ENCODE measurements at places on chromosomes 4 and X. TPM values are rescaled to one million over a fixed set of nuclear protein-coding genes. Genes with fewer than 3 reads are reported as not detected.

Gene DLG3
- 26.3 TPM for total RNA-seq

Gene SOD3
- total RNA-seq: 2.7 TPM

Gene FGF13
- 3.4 TPM for total RNA-seq

Gene NSG1
- 0.80 TPM for total RNA-seq

Gene GASK1B
- total RNA-seq: 16.3 TPM
